Stimulated activated CD4-positive, alpha-beta T cell treated with anti-CD3 and anti-CD28 coated beads, Interleukin-1b, Interleukin-23, amount 100 ng/mL, for 24 hours (primary cell): ENCODE measurements at places on chromosomes 7 and 10.

DNA sequence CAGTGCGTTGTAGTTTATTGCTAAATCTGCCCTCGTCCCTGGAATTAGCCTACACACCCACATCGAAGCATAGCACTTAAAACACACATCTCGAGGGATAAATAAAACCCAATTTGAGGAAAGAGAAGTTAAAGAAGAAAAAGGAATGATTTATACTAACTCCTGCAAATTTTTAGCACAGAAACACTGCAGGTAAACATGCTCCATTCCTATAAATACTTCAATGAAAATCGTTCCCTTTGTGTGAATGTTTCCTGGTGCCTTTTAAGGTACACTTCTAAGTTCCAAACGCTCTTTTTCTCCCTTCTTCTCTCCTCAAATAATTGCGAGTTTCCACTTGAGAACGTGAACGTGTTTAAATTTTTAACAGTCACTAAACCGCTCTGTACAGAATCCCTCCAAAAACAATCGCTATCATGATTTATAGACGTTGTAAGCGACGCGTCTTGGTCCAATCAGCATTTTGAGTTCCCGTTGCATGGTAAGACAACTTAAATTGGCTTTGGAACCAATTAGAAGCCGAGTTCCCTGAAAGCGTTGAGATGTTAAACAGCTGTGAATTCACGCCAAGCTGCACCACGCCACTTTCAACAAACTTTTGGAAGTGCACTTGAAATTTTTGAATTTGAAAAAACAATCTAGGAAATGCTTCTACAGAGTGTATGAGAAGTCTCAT lies 12.5 kb upstream of the EBLN1 start:
- DNase-seq = no peak

DNA sequence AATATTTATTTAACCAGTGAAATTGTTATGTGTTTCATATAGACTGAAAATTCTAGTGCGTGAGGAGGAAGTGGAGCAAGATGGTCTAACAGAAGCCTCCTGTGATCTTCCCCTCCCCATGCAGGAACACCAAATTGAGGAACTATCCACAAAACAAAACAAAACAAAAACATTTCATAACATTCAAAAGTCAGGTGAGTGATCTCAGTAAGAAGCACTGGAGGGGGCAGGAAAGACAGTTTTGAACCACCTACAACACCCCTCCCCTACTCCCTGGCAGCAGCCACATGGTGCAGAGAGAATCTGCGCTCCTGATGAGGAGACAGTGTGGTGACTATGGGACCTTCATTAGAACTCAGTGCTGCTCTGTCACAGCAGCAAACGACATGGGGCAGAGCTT lies 221.9 kb upstream of the SEMA3C start:
- no peak for DNase-seq

GRCh38 chr7:158766570-158767281 lies 62.1 kb upstream of the NCAPG2 start:
- no peak for DNase-seq

- no peak for DNase-seq
These were observed 21.1 kb upstream of the MAP3K8 start for GRCh38 chr10:30412901-30413300.

DNA sequence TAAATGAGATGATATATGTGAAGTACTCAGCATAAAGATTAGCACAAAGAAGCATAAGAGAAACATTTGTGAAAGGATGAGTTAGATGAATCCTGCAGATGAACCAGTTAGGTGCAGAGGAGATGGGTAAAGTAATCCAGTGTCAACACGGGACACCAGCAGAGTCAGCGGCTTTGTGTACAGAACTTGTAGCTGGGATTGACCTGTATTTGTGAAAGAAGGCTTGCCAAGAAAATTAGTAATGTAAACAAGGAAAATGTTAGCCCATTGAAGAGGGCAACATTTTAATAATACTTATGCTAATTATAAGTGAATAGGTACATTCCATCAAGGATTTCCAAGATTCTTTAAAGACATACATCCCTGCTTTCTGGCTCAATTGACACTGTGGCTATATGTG lies 255.7 kb downstream of the PTEN start:
- DNase-seq = no peak

- DNase-seq = no peak
These were observed 20.5 kb upstream of the CEP41 start for GRCh38 chr7:130461272-130461671.

- no peak for DNase-seq
These were observed 49.9 kb downstream of the CHST15 start for GRCh38 chr10:124043310-124044142.

DNA sequence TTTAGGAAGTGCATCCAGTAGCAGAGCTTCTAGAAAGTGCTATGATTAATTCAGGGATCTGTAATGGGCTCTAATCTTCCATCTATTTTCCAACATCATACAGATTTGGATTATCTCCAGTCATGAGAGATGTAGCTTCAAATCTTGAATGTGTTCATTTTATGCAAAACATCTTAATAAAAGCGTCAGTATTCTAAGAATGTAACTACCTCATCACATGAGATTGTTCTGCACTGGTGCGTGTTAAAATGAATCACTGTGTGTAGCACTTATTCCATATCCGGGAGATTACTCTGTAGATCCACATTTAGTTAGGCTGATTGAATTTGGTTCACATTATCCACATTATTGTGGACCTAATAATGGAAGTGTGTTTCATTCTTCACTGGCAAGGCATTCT lies 344.9 kb upstream of the CHRM2 start:
- no peak for DNase-seq

DNA sequence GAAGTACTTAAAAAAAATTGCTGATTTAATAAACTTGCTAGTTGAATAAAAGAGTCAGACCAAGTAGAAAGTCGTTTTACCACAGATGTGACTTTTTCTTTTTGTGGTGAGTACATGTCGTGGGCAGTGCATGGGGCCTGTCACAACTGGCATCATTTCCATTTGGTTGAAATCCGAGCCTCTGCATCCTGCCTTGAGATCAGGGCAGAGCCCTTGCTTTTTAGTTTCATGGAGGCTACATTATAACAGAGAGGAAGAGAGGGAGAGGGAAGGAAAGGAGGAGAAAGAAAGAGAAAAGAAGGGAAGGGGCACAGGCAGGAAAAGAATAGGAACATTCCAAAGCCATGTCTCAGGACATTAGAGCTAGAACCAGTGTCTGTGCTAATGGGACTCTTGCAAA lies 20.4 kb upstream of the INSYN2A start:
- DNase-seq = no peak

GRCh38 chr10:107427016-107427415 lies 262.5 kb upstream of the SORCS1 start:
- DNase-seq = no peak

DNA sequence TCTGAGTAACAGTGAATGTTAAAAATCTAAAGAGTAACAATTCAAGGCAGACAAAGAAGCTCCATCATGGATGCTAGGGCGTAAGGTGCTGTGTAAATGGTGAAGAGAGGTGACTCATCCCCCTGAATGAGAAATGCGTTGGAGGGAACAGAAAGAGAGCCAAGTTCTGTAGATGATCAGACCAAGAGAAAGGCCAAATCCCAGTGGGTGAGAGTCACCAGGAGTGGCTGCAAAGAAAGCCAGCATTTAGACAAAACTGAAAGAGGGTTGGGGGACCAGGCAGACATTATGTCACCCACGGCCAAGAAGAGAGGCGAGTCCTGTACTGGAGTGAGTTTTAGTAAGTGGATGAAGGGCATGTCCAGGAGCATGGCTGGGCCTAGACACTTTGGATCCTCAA lies 153.1 kb downstream of the TRIL start:
- no peak for DNase-seq

DNA sequence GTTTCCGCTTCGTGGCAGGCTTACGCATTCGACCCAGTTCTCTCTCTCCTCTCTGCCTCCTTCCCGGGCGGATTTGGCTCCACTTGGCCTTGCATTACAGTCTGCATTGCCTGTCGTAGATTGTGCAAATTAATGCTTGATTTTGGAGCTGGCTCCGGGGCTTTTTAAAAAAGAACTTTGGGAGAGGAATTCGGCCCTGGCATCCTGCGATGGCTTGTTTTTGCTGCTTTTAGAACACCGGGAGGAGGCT lies 767 bp downstream of the EIF4EBP2 start:
- DNase-seq = no peak

GRCh38 chr7:24801883-24802282 lies 44.6 kb upstream of the GSDME start:
- no peak for DNase-seq

DNA sequence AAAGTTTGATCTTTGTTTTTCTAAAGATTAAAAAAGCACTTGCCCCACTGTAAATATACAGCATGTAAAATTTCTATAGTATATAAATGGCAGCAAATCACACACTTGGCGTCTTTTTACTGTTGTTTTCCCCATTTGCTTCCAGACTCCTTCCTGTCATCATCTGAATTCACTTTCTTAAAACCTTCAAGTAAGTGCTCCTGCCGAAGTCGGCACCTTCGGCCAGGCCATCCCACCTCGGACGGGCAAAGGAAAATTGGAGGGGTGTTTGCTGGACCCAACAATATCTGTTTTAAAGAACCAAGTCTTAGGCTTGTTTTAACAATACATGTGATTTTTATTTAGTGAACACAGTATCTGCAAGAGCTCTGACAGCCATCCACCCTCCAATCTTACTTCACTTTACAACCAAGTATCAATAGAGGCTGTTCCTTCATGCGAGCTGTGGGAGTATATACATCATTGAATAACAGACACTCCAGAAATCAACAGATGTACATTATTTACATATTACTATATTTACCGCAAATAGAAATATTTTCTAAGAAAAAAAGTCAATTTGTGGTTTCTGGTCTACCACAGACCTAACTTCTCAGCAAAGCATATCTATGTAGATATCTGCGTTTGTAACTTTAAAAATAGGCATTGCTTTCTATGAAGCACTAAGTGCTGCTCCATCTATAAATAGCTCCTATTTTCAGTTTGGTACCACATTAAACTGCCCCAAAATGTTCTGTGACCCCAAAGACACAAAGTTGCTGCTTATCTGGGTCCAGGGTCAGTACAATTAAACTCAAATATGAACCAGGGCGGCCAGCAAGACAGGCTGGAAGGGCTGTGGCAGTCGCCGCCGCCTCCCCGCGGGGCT lies 110.7 kb downstream of the CYTH3 start:
- no peak for DNase-seq

GRCh38 chr10:98086837-98087708 lies 47.4 kb upstream of the R3HCC1L start:
- no peak for DNase-seq

- DNase-seq = no peak
These were observed 2.2 kb downstream of the ZNF365 start for GRCh38 chr10:62376071-62377025.

DNA sequence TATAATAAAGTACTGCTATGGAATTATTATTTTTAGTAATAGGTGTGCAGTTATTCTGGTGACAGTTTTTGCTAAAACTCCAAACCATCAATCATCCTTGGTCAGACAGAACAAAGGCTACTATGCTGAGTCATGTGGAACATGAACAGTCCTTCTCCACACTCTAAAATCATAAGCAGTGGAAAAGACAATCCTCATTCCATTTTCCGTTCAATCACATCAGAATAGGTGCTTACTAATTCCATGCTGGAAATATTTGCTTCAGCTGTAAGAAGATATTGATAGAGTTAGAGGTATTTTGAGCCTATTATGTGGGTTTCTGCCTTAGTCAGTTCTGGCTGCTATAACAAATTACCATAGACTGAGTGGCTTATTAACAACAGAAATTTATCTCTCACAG lies 82.9 kb downstream of the FAM13C start:
- no peak for DNase-seq

- DNase-seq = no peak
These were observed 40.5 kb upstream of the PRKAR1B start for GRCh38 chr7:767580-767940.

DNA sequence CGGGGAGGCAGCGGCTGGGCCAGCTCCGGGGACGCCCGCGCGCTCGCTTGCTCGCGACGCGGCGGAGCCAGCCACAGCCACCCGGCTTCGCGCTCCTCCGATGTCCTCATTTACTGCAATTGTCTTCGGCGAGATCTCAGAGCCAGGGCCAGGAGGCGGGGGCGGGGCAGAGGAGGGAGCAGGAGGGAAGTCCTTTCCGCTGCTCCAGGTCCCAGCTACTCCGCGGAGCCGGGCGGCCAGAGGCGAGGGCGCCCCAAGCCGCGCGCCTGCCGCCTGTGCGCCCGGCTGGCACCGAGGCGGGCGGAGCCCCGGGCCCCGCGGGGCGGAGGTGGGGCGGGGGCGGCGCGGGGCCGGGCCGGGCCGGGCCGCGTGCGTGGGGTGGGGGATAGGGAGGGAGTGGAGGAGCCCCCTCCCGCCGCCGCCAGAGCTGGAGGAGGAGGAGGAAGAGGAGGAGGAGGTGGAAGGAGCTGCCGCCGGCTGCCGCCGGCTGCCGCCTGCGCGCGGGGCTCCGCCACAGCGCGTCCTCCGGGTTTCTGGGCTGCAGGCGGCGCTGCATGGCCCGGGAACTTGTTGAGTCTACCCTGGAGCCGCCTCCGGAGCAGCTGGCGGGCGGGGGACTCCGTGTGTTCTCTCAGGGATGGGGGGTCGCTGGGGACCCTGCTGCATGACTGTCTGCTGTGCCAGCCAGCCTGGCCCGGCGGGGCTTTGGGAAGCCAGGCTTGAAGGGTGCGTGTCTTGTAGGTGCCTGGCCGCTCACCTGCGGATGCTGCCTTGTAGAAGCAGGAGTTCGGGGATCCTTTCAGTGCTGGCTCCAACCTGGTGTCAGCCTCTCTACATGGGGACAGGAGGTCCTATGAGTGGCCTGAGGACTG lies at the start of gene INSYN2A:
Gene INSYN2A (minus strand): TSS at position 310 of the 872 bp plus-strand sequence. CDS start 20,196 bp downstream, outside the sequence.
- DNase-seq = no peak

GRCh38 chr10:75187961-75188426 lies 22.6 kb upstream of the VDAC2 start:
- peak; percentile 13 for DNase-seq

DNA sequence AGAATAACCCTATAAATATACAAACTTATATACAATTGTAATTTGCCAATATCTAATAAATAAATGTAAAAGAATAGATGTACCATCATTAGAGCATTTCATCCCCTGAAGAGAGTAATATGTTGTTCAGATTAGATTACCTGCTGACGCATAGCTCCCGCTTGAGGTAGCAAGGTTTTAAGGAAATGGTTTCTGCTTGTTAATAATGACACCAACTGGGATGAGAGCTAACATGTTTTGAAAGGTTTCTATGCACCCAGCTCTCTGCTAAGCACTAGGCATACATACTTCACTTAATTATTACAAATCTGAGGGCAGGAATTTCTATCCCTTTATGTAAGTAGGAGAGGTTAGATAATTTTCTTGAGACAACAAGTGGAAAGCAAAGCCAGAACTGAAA lies 1003.3 kb upstream of the SORCS1 start:
- no peak for DNase-seq

GRCh38 chr10:27534161-27534700 lies 30.1 kb downstream of the RAB18 start:
- no peak for DNase-seq

GRCh38 chr7:150997075-150997511 lies 6.3 kb downstream of the NOS3 start:
- DNase-seq = no peak

GRCh38 chr7:117119192-117119924 lies 166.1 kb downstream of the ST7 start:
- DNase-seq = peak; percentile 61

GRCh38 chr7:152351168-152351567 lies 84.6 kb downstream of the KMT2C start:
- no peak for DNase-seq
